ENCODE measurements at places on chromosomes 1 and 21.

GRCh38 chr1:166978821-166979220 is 3.5 kb upstream of the ILDR2 start:
- no peak for DNase-seq

- DNase-seq = no peak
Measured at GRCh38 chr1:224745394-224745793, 129.3 kb downstream of the CNIH3 start.

- DNase-seq = no peak
Measured at GRCh38 chr21:43814215-43815106, 25.1 kb downstream of the RRP1 start.

DNA sequence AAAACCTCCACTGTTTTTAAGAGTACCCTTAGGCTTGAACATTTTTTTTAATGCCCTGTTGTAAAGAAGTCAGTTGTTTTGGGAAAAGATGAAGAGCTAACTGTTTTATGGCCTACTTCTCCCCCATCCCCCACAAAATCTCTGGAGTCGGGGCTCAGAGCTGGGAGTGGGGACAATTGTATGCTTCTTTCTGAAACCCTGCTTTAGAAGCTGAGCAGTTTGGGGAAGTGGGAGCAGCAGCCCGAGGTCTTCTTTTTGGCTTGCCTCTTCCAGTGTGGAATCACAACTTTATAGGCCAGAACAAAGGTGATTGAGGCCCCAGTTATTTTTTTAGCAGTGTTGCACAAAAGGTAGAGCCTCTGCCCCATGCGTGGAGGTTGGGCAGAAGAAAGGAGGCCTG is 25.2 kb downstream of the PPP2R5A start:
- DNase-seq = no peak

DNA sequence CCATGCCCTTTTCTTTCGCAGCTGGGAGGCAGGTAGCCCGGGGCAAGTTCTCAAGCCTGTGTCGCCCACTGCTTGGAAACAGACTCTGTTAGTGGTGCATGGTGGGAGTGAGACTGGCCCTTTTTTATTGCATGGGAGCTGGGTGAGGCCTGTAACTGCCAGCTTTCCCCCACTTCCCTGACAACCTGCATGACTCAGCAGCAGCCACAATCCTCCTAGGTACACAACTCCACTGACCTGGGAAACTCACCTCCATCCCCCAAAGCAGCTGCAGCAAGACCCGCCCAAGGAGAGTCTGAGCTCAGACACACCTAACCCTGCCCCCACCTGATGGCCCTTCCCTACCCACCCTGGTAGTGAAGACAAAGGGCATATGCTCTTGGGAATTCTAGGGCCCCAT is 25.8 kb downstream of the PIGP start:
- no peak for DNase-seq

DNA sequence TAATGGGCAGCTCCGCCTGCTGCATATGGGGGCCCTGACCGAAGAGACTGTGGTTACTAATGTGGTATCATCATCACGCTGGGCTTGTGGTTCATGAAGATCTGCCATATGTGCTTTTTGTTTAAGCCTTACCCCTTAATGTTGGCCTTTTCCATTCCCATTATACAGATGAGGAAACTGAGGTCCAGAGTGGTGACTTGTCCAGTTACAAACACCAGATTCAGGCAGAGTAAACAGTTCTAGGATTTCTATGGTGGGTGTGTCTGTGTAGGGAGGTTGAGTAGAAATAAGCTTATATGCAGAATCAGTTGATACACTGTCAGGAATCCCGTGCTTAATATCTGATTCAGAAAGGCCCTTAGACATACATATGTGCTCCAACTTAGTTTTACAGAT is 691 bp downstream of the UTP11 start:
- DNase-seq = no peak
